ENCODE measurements at places on chromosomes 3 and 15.
A peak's percentile ranks its signal among the peaks of the same experiment; 100 is the strongest.

GRCh38 chr3:31433679-31433992, 99.1 kb upstream of the STT3B start:
- no peak for DNase-seq

DNA sequence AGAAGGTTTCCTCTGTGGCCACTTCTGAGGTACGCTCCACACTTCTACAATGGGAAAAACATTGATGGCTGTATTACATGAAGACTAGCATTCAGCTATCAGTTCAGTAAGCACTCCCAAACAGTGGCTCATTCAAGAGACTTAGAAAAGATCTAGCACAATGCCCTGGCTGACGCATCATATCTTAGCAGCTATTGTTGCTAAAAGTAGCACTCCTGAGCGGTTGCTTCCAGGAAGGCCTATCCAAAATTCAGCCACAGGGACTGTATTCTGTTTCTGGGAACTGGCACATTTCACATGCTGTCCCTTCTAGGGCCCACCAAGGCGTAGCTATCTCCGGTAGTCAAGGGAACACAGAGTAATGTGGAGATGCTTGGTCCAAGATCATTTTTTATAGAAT, 21.2 kb upstream of the SPRED1 start:
- DNase-seq, result no peak

- DNase-seq, result no peak
These were observed 27.2 kb downstream of the SEMA6D start for GRCh38 chr15:47744496-47744895.

DNA sequence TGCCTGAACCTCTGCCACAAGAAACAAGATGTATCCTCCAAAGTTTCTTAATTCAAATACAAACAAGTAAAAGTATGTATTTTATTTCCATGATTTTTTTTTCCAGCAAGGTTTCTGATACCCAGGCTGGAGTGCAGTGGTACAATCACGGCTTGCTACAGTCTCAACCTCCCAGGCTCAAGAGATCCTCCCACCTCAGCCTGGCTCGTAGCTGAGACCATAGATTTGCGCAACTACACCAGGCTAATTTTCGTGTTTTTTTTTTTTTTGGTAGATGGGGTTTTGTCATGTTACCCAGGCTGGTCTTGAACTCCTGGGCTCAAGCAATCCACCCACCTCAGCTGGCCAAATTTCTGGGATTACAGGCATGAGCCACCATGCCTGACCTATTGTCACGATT, 12.2 kb upstream of the VEPH1 start:
- DNase-seq, result no peak

DNA sequence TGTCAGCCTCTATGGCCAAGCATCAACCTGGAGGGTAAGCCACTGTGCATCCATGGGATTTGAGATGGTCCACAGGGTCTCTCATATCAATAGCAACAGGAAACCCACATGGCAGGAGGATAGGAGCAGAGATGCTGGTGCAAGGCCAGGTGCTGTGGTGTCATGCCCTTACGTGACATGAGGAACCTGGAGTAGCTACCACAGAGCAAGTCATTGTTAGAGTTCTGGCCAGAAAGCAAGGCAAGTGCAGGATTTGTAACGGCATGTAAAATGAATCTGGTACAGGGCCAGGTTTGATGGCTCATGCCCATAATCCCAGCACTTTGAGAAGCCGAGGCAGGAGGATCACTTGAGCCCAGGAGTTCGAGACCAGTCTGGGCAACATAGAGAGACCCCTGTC, 14.8 kb upstream of the ZNF774 start:
- DNase-seq, result no peak

- DNase-seq, result no peak
These were observed 98.0 kb downstream of the KCNAB1 start for GRCh38 chr3:156218353-156218744.

GRCh38 chr3:136464502-136464901, 214.4 kb downstream of the PCCB start:
- DNase-seq, result no peak

GRCh38 chr3:196440041-196440537, 7.9 kb upstream of the UBXN7 start:
- DNase-seq, result no peak

- DNase-seq, result peak; percentile 26
These were observed 214.5 kb downstream of the ZIC4 start for GRCh38 chr3:147191795-147192385.

DNA sequence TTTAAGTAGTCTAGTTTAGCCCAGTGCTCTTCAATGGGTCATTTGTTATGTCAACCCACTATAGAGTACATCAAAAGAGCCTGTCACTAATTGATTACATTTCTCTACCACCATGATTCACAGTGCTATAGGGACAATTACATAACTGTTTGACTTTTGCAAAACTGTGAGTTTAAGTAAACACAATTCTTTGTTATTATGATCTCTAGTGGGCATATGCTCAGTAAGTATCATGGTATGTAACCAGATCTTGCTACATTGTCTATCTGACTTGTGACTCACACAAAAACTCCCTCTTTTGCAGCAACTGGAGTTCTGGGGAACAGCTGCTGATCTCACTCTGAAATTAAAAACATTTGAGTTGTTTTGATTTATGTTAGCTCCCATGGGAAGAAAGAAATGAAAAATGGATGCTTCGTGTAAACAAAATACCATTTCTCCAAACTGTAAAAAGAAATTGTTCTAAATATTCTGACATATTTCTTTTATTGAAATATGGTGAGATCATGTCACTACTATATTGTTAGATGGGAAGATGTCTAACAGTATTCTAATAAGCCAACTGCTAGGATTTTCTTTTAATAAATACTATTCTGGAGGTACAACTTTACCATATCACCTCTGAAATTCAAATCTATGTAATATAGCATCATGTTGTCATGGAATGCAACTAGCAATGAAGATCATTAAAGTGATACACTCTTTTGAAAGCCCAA, 470.4 kb downstream of the ROBO1 start:
- DNase-seq, result no peak

- no peak for DNase-seq
These were observed 8.4 kb downstream of the SOX2 start for GRCh38 chr3:181719991-181720680.

- DNase-seq, result no peak
These were observed 107.1 kb downstream of the DGKG start for GRCh38 chr3:186254676-186255650.

DNA sequence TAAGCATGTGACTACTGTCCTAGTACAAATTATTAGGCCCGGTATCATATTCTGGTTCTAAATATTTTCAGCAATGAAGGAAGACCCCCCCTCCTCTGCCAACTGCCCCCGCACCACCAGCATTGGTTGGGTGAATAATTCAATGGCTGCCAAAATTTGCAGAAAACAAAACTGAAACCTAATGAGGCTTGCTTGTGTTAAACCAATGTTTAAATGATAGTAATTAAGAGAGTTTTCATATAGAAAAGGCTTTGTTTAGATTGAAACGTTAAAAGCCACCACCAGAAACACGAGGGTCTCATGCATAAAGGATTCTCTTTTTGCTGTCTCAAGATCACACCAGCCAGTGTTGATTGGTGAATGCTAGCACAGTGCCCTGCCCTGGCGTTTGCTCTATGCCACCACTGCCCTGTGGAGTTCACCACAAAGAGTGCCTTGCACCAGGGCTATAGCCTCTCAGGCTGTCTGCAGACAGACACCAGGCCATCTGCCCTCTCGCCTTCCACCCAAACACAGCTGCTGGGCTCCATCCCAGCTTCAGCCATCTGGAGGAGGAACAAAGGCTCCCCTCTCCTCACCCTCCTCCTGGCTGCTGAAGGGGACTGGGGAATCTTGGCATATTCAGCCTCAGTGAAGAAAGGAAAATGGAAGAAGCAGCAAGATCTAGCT, 200.3 kb upstream of the PFN2 start:
- DNase-seq, result no peak

DNA sequence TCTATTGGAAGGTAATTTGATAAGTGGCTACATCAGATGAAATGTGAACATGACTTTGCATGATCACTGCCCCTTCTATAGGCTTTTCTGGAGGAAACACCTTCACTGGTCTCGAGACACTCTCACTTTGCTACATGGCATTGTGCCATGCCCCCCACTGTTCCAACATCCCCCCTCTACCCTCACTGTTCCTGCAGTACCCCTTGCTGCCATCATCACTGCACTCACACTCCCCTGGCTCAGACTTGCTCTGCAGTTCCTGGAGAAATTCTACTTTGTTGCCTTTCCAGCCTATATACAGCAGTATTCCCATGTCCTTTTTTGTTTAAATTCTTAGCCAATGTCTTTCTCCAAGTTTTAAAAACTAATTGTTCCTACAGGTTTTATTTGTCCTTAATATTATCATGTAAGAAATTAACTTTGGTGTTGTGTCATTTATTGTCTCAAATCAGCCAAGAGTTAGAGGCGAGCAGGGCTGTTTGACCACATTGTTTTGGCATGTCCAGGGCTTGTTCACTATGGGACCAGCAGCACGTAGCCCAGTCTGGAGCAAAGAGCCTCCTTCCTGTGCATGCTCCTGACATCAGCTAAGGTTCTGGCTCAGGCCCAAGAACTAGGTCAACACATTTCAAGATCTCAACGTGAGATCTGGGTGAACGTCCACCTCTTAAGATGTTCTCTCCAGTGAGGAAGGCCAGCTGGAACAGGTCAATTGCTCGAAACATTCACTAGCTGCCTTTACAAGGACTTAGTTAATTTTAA, 246.4 kb downstream of the SLC9A9 start:
- DNase-seq, result no peak

- DNase-seq, result no peak
These were observed 52.4 kb downstream of the SLC9A9 start for GRCh38 chr3:143795874-143796273.

GRCh38 chr3:197496746-197497125, 59.0 kb downstream of the BDH1 start:
- DNase-seq, result no peak

- DNase-seq, result no peak
These were observed 299.7 kb downstream of the OTOL1 start for GRCh38 chr3:161796312-161796711.
